ENCODE measurements at places on chromosomes 7 and 10. TPM values are rescaled to one million over a fixed set of nuclear protein-coding genes. Genes with fewer than 3 reads are reported as not detected.

DNA sequence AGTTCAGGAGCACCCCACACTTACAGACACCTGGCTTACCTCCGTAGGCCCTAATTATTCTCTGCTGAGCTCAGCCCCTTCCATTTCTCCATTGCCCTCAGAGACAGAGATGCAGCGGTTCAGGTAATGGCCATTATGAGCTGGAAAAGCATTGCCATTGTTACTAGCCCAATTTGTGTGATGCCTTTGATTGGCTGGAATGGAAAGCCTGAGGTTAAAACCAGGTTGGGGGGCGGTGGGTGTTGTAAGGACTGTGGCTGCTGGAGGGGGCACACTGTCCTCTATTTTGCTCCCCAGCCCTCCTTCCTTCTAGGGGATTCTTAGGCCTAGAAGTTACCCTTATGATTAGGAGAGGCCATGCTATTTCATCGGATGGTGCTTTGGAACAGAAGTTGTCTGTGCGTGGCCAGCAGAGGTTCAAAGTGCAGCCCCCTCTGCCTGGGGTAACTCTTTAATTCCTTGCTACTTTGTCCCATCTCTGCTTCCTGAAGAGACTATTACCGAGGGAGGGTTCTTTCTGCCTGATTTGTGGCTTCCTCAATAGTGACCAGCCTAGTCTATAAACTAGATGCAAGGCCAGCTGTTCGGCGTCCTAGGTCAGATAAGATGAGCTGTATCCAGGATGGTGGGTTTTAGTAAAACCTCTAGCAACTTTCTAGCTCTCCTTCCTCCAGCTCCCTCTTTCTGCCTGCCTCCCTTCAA lies 14.2 kb upstream of the ACSL5 start:
- no peak for DNase-seq
- H3K27ac ChIP-seq: no peak overlapping the region
- H3K27me3 ChIP-seq: no peaks in the 10 kb centered on the region

GRCh38 chr10:24737001-24737400 lies 13.3 kb upstream of the ARHGAP21 start:
- peaks cover 20% of the 10 kb centered on the region for H3K4me1 ChIP-seq
- DNase-seq: peak; percentile 54
- no peak overlapping the region for H3K27ac ChIP-seq
- no peaks in the 10 kb centered on the region for H3K36me3 ChIP-seq
- no peaks in the 10 kb centered on the region for H3K27me3 ChIP-seq

PALD1 gene
- total RNA-seq: 5.2 TPM

DNA sequence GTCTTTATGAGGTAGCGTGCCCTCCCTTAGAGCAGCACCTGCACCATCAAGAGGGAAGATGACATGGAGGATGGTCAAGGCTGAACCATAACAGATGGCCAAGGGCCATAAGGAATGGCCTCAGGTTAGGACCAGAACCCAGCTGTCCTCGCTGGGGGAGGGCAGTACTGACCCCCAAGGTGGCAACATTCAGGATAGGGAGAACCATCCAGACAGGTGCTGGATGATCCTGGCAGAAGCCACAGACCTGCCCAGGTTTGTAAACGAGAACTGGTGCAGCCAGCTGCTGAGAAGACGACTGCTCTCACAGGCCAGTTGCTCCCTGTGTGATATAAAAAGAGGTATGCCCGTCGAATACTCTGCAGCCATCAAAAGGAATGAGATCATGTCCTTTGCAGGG lies 320.4 kb downstream of the GLRX3 start:
- H3K4me1 ChIP-seq: no peaks in the 10 kb centered on the region
- DNase-seq: no peak
- no peaks in the 10 kb centered on the region for H3K27me3 ChIP-seq
- H3K36me3 ChIP-seq: no peaks in the 10 kb centered on the region

DNA sequence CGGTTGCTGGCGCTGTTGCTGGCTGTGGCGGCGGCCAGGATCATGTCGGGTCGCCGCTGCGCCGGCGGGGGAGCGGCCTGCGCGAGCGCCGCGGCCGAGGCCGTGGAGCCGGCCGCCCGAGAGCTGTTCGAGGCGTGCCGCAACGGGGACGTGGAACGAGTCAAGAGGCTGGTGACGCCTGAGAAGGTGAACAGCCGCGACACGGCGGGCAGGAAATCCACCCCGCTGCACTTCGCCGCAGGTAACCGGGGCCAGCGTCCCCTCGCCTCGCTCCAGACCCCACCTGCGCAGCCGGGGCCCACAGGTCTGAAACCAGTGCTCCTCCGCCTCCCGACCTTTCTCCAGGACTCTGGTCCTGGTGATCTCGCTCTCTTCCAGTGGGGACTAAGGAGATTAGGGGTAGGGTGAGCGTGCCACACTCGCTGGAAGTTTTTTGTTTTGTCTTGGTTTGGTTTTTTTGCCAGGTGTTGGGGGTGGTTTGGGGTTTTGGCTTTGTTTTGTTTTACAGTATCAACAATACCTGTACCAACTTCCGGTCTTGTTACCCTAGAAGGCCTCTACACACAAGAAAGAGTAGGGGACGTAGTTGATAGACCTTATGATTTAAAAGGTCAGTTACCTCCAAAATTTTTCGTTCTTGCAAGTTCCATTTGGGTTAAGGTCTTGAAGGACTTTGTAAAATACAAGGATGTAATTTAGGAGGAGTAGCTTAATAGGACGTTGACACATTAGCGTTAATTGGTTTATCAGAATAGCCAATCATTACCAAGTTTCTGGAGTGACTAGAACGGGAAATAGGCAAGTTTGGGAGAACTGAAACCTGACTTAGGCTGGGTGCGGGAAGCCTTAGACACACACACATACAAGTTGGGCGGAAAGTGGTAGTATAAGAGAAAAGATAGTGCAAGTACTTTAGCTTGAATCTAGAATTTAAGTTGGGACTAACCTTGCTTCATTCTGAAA lies 704 bp downstream of the TNKS2 start:
- H3K27ac ChIP-seq: peak overlapping the region; percentile 83
- H3K4me1 ChIP-seq: peaks cover 37% of the 10 kb centered on the region
- DNase-seq: peak; percentile 15
- H3K27me3 ChIP-seq: no peaks in the 10 kb centered on the region
- peaks cover 4% of the 10 kb centered on the region for H3K36me3 ChIP-seq
- H3K4me3 ChIP-seq: peak overlapping the region; percentile 96

HOXA3 gene
- total RNA-seq: 50.5 TPM

HYAL4 gene
- not detected for total RNA-seq

- H3K27ac ChIP-seq: no peak overlapping the region
- no peaks in the 10 kb centered on the region for H3K36me3 ChIP-seq
- H3K27me3 ChIP-seq: no peaks in the 10 kb centered on the region
- DNase-seq: no peak
- H3K4me3 ChIP-seq: no peak overlapping the region
These were observed 36.2 kb downstream of the LARP4B start for GRCh38 chr10:895324-895723.

DNA sequence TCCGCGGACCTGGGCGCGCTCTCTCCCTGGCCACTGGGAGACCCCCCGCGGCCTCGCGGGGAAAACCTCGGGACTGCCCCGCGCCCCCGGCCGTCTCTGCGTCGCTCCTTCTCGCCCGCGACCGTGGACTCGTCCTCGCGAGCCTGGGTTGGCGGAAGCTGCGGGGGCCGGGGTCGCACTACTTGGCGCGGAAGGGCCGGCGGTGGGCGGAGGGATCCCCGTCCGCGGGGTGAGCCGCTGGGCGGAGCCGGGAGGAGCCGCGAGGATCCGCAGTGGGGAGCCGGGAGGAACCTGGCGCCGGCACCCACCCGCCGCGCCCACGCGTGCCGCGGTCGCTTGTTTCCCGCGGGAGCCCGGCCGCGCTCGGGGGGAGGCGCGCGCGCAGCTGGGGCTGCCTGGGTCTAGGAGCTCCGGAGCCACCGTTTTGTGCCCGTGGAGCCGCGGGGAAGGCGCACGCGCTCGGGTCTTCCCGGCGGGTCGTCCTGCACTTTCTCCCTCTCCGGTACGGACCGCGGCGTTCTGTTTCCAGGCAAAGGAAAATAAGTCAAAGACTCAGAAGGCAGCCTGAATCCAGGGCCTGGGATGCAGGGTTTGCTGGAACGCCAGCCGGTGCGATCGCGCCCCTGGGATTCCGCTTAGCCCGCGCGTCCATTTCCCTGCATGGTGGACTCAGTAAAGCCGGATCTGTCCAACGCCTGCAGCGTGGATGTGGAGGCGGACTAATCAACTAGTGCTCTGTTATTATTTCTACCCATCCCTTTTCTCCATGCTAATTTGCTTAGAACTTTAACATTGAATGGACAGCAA lies 28.7 kb upstream of the KMT2C start:
- no peaks in the 10 kb centered on the region for H3K36me3 ChIP-seq
- peak overlapping the region; percentile 84 for H3K4me3 ChIP-seq
- peaks cover 15% of the 10 kb centered on the region for H3K4me1 ChIP-seq
- H3K27ac ChIP-seq: peak overlapping the region; percentile 64
- DNase-seq: peak; percentile 67
- no peaks in the 10 kb centered on the region for H3K27me3 ChIP-seq

BICC1 gene
- not detected for total RNA-seq

DNA sequence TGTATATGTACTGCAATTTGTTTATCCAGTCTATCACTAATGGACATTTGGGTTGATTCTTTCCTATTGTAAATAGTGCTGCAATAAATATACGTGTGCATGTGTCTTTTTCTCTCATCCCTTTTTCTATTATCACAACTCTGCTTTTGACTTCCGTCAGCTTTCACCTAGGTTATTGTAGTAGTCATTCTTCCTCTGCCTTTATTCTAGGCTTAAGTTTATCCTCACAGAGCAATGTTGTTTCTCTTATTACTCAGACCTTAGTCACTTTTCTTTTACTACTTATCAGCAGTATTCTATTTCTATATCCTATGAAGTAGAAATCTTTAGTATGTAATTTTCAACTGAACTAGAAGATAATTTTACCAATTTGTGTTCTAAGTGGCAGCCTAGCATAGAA lies 175.3 kb upstream of the SEMA3E start:
- no peaks in the 10 kb centered on the region for H3K4me1 ChIP-seq
- no peak overlapping the region for H3K4me3 ChIP-seq
- no peaks in the 10 kb centered on the region for H3K27me3 ChIP-seq

GRCh38 chr7:40761762-40762560 lies 627.2 kb downstream of the SUGCT start:
- H3K27me3 ChIP-seq: no peaks in the 10 kb centered on the region
- no peaks in the 10 kb centered on the region for H3K4me1 ChIP-seq
- H3K27ac ChIP-seq: no peak overlapping the region
